Heart left ventricle (tissue), 16 donors: ENCODE measurements at places on chromosomes 3 and 15. TPM values are rescaled to one million over a fixed set of nuclear protein-coding genes. Genes with fewer than 3 reads are reported as not detected.

The CFAP92 gene
- 1.8 TPM for total RNA-seq

The HTR3E gene
- not detected for total RNA-seq

The LRRN1 gene
- not detected for total RNA-seq

The CFAP100 gene
- total RNA-seq, result not detected

The DCUN1D1 gene
- 40.0 TPM for total RNA-seq

GRCh38 chr3:140505213-140505612 is 172.7 kb upstream of the TRIM42 start:
- no peaks in the 10 kb centered on the region for H3K36me3 ChIP-seq
- peaks cover 6% of the 10 kb centered on the region for H3K4me1 ChIP-seq
- no peak for DNase-seq

DNA sequence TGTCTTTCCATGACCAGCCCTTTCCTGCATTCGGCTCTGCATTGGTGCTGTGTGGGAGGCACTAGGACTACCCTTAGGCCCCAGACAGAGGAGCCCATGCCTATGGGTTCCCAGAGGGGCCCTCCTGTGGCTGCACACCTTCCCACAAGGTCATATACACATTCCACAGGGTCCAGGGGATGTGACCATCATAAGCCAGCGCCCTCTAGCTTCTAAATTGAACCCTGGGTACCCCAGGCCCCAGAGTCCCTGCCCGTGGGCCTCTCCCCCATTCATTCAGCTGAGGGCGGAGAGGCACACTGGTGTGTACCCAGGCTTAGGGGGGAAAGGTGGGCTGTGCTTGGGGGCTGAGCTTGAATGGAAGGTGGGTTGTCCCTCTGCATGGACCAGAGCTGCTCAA is 10.2 kb upstream of the SLC6A6 start:
- H3K4me1 ChIP-seq, result peaks cover 15% of the 10 kb centered on the region
- H3K27me3 ChIP-seq, result no peaks in the 10 kb centered on the region
- no peak overlapping the region for H3K27ac ChIP-seq
- no peak overlapping the region for H3K4me3 ChIP-seq
- H3K36me3 ChIP-seq, result no peaks in the 10 kb centered on the region
- no peak for DNase-seq

- no peak overlapping the region for H3K27ac ChIP-seq
- H3K4me1 ChIP-seq, result peaks cover 6% of the 10 kb centered on the region
- H3K36me3 ChIP-seq, result no peaks in the 10 kb centered on the region
- H3K27me3 ChIP-seq, result no peaks in the 10 kb centered on the region
These were observed 7.5 kb upstream of the NR1I2 start for GRCh38 chr3:119774444-119774843.

DNA sequence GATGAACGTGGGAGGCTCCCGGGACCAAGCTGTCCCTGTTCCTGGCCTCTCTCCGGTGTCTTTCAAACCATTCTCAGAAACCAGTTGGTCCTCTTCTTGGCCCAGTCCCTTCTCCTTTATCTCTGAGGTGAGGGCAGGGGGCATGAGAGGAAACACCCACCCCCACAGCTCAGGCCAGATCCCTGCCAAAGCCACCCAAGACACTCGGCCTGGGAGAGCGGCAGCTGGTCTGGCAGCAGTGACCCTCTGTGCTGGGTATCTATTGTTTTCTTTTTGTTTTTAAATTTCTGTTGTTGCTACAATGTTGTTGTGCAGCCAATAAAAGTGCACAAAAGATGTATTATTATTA is 27.3 kb downstream of the ACSBG1 start:
- no peak overlapping the region for H3K27ac ChIP-seq
- DNase-seq, result no peak
- no peaks in the 10 kb centered on the region for H3K36me3 ChIP-seq
- H3K4me3 ChIP-seq, result no peak overlapping the region
- no peaks in the 10 kb centered on the region for H3K27me3 ChIP-seq

- H3K4me3 ChIP-seq, result no peak overlapping the region
- no peak overlapping the region for H3K27ac ChIP-seq
- H3K36me3 ChIP-seq, result peaks cover 24% of the 10 kb centered on the region
- no peaks in the 10 kb centered on the region for H3K27me3 ChIP-seq
- no peak for DNase-seq
These were observed 28.1 kb downstream of the ATRIP start for GRCh38 chr3:48474619-48475018.
